ENCODE measurements at places on chromosomes 3 and 15. TPM values are rescaled to one million over a fixed set of nuclear protein-coding genes. Genes with fewer than 3 reads are reported as not detected.

SLCO2A1 gene
- total RNA-seq: under 0.01 TPM

QARS1 gene
- 270 TPM for total RNA-seq

CHAC1 gene
- total RNA-seq: 3.9 TPM

TLR9 gene
- total RNA-seq: not detected

LMAN1L gene
- not detected for total RNA-seq

RPSA gene
- total RNA-seq: 1,030 TPM

MSL2 gene
- 6.8 TPM for total RNA-seq

SMAD3 gene
- total RNA-seq: 41.8 TPM

ZDHHC23 gene
- total RNA-seq: 3.5 TPM

SRP14 gene
- 158 TPM for total RNA-seq

CP gene
- total RNA-seq: 5.1 TPM

PLXND1 gene
- 159 TPM for total RNA-seq

PLA2G4E gene
- not detected for total RNA-seq

GADL1 gene
- under 0.01 TPM for total RNA-seq

ANKUB1 gene
- not detected for total RNA-seq

ACAA1 gene
- 53.1 TPM for total RNA-seq

LDHAL6B gene
- not detected for total RNA-seq

GPR62 gene
- total RNA-seq: not detected

TIGIT gene
- total RNA-seq: under 0.01 TPM

RARB gene
- total RNA-seq: 52.7 TPM

TXNRD3 gene
- 9.0 TPM for total RNA-seq

CYP1A2 gene
- total RNA-seq: not detected

TGM5 gene
- total RNA-seq: not detected

FAM3D gene
- total RNA-seq: not detected

ZNF501 gene
- 4.5 TPM for total RNA-seq

SI gene
- not detected for total RNA-seq

SPESP1 gene
- 4.2 TPM for total RNA-seq

BDH1 gene
- total RNA-seq: 1.4 TPM

ADAMTS7 gene
- 12.8 TPM for total RNA-seq

ATP13A4 gene
- 0.19 TPM for total RNA-seq

GALNT15 gene
- 27.1 TPM for total RNA-seq
